RWPE1 (cell line): ENCODE measurements at places on chromosomes 4 and X.
A peak's percentile ranks its signal among the peaks of the same experiment; 100 is the strongest.

DNA sequence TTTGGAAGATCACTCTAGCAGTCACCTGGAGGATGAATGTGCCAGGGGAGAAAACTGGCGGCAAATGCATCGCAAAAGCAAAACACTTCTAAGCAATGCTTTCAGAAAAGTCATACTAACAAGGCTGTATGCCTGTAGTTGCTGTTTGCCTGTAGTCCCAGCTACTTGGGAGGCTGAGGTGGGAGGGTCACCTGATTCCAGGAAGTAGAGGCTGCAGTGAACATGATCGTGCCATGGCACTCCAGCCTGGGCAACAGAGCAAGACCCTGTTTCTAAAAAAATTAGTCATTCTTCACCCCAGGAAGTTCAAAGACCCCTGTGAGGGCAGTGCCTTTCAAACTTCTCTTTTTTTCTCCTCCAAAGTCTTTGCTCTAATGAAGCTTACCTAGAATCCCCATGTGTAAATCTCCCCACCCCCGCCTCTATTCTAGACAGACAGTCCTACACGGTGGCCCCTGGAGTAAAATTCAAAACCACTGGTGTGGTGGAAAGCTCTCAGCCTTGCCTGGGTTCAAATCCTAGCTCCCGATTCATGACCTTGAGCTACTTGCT is 5.5 kb downstream of the SOWAHD start:
- DNase-seq = no peak

- DNase-seq = peak; percentile 36
Observed at GRCh38 chr4:47031011-47031678, at the start of gene GABRB1. Gene GABRB1 (plus strand): TSS chr4:47031567.

- DNase-seq = no peak
Observed at GRCh38 chr4:160136021-160136420, 1033.1 kb downstream of the RAPGEF2 start.

DNA sequence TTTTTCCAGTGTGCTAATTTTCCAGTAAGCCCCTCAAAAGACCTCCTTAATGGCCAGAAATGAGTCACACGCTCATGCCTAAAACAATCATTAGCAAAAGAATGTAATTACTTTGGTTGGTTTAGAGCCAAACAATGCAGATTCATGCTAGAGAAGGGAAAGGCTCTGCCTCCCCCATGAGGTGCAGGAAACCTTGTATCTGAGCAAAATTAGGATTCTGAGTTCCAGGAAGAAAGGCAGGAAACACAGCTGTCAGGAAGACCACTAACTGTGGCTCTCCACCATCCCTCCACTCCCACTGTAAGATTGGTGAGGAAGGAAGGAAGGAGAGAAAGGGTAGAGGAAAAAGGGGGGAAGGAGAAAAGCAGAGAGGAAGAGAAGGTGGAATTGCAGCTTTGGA is 104.9 kb upstream of the DHX15 start:
- no peak for DNase-seq

DNA sequence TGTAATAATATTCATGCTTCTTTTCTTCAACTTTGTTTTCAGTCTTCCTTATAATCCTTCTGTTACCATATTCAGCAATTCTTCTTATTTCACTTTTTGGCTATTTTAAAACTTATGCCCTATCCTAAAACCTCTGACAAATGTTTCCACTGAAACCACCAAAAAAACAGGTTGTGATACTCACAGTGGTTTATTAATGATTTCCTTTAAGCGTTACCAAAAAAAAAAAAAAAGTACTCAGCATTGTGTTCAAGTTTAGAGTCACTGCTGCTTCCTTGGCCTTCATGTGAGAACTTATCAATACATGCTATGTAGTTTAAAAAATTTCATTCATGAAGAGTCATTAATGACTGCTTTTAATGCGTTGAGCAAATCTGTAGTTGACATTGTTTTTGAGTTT is 35.4 kb upstream of the UGT2A3 start:
- no peak for DNase-seq

DNA sequence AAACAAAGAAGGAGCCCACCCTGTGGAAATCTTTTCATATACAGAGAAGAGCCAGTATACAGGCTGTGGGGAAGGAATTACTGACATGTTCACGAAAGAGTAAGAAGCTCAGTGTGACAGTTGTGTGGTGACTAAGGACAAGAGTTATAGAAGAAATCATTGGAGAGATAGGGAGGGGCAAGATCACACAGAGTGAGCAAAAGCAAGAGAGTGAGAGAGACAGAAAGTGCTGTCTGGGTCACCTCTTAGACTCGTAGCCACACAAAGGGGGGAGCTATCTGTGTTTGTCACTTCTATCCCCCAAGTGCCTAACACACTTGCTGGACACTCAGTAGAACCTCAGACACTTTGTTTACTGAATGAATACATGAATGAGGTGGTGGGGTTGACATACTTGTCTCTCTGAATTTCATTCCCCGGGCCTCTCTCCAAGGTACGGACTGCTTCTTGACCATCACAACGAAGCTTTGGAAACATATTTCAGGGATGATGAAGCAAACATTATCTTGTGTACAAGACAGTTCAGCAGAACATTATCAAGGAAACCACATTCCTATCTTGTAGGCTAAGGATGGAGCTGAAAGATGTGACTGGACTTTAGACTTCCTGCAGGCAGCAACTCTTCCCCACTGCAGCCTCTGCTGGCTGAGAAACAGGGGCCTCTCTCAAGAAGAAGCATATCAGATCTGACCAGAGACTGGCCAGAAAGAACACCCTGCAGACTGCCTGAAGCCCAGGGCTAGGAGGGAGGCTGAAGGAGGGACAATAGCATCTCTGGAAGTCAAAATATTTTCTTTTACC is 168.2 kb downstream of the AMELX start:
- no peak for DNase-seq
